ENCODE measurements at places on chromosomes 3 and 15.

- no peak for DNase-seq
Measured at GRCh38 chr3:10508619-10509260, 3.4 kb upstream of the ATP2B2 start.

DNA sequence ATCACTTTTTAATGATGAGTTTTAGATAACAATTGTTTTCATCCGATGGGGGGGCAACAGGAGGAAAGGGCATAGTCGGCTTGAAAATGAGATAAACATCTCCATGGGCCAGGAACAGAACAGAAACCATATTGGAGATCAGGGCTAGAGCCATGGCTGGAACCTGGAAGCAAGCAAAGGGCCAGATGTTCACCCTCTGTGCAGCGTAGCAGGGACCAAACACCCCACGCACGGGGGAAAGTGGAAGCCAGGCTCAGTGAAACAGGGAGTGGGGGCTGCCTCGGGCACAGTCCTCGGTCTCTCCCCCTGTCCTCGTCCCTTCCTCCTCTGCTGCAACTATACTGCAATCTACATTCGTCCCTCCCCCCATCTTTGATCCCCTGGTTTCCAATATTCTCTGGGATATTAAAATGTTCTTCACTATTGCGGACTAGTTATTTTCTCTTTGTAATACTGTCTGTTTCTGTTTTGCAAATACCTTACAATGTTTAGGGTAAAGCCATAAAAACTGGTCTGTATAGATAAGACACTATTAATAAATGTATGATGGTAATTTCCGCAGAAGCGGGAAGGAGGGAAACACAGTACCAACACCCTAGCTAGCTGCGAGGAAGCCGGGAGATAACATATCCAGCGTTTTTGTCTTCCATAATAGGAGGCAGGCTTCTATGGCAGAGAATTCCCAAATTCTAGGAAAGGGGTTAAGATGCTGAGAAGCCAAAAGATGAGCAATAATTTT, 121.5 kb downstream of the XXYLT1 start:
- no peak for DNase-seq

DNA sequence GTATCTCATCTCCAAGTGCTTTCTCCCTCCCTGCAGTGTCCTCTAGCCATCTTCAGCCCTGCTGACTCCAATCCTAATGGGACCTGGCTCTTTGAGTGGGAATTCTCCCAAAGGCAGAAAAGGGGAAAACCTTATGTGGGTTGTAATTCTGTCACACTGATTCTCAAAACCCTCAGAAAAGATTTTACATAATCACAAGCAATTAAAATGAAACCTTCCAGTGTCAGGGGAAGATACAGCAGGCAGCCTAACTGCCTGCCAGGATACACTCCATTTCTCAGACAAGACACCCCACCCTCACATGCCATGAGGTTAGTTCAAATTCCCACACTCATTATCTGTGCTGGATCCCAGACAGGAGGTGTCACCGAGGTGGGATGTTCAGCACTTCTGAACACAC, 121.4 kb downstream of the RFTN1 start:
- no peak for DNase-seq

GRCh38 chr15:79874242-79874641, 22.6 kb downstream of the MTHFS start:
- no peak for DNase-seq

DNA sequence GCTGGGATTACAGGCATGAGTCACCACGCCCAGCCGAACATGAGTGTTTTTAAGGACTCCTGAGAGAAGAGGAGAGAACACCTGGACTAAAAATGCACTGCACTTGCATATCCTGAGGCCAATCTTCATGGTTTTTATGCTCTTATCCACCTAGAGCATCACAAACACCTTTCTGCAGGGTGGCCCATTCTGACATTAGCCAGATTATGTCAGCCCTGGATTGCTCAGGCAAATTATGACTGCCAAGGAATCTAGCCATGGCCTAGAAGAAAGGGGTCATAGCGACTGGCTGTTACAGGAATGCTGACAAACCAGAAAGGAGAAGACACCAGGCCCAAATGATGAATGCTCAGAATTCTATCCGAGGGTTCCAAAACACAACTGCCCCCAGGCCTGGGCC, 40.9 kb upstream of the HERC1 start:
- no peak for DNase-seq

- DNase-seq: no peak
Measured at GRCh38 chr3:41031401-41031800, 167.9 kb upstream of the CTNNB1 start.

- DNase-seq: no peak
Measured at GRCh38 chr3:186790261-186790981, 7.0 kb downstream of the EIF4A2 start.

DNA sequence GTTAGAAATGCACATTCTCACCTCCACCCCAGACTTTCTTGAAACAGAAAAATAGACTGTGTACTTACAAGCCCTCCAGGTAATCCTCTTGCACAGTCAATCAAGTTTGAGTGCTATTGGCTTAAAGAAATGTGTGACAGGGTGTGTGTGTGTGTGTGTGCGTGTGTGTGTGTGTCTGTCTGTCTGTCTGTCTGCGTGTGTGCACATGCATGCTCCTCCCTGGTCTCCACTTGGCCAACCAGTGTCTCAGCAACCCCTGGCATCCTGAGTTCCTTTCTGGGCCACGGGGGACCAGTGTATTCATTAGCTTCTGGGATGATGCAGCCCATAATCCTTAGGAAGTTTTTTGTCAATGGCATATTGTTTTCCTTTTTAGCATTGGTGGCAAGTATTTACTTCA, 128.8 kb upstream of the IL12A start:
- no peak for DNase-seq

DNA sequence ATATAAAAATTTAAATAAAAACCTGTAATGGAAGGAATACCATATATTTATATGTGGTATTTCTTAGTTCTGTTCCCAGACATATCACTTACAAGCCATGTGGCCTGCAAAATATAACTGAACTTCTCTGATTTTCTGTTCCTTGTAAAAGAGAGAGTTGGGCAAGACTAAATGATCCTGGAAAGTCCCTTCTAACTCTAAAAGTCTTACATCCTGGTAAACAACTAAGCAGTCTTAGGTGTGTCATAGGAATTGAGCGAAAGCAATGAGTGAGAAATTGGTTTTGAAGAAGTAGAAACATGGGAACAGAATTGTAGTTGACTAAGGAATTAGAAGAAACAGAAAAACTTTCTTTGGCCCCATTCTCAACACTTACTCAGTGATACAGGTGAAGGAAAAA, 25.3 kb upstream of the IL20RB start:
- no peak for DNase-seq

DNA sequence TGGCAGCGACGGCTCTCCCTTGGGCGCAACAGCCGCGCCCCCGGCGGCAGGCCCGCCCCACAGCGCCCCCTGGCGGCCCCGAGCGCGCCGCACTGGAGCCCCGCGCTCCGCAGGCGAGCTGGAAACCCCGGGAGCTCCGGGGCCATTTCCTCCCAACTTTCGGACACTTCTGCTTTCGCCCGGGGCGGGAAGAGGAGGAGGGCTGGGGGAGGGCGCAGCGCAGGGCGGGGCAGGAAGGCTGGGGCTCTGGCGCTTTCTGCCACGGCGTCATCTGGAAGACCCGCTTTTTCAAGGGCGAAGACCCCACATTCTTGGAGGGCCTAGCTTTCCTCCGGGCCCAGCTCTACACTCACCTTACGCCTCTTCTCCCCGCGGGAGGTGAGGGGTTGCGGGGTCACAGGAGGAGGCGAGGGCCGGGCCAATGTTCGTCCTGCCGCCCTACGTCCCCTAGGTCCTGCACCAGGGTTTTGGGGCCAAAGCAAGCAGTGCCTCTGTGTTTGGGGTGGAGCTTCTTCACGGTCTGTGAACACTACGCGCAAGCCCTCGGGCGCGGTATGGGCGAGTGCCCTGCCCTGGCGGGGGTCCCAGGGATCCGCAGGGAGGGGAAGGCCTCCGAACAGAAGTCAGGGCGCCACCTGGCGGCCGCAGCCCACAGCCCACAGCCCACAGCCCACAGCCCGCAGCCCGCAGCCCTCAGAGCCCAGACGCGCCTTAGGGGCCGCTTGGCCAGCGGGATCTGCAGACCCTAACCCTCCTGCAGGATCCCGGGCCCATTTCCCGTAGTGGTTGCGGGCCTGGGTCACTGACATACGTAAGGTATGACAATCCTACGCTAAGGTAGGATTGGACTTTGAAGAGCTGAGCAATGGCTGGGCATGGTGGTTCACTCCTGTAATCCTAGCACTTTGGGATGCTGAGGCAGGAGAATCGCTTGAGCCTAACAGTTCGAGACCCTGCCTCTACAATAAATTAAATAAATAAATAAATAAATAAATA, 31.1 kb downstream of the FOXL2 start:
- DNase-seq: peak; percentile 87

GRCh38 chr3:111227216-111227615, 155.6 kb downstream of the NECTIN3 start:
- DNase-seq: no peak

DNA sequence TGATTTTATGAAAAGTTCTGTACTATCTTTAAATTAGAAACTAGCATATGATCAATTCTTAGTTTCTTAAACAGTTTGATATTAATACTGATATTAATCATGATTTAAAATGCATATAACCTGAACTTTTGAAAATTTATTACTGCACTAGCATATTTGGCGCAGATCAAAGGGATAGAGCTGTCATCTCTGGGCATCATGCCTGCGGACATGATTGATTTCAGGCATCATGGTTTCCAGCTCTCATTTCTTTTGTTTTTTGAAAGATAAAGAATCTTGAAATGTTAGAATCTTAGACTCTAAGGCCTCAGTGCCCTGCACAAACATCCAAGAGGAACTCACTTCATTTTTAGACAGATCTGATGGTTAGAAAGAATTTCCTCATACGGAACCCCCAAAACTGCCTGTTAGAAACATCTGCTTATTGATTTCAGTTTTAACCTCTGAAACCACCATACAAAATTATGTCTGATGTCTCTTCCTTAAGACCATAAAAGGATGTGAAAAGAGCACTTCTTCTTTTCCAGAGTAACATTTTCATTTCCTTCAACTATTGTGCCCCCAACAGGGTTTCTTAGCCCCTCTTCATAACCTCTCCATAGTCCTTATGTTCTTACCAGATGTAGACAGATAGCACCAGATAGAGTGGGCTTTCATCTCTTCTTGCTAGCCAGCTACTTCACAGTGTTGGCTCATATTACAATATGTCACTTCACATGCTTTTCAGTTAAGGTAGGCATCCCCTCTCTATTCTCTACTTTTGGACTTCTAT, 110.8 kb downstream of the BBX start:
- peak; percentile 61 for DNase-seq

DNA sequence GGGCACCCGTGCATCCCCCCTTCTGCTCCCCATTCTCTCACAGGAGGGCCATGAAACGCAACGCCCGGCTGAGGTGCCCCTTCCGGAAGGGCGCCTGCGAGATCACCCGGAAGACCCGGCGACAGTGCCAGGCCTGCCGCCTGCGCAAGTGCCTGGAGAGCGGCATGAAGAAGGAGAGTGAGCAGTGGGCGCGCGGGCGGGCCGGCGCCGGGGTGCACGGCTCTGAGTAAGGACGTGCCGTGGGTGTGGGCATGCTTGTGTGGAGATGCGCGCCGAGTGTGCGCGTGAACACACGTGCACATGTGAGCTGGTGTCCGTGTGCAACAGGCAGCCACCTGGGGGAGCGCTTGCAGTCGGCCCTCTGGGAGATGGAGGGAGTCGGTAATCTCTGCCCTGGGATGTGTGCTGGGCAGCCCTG, 28.1 kb downstream of the NR1I2 start:
- peak; percentile 25 for DNase-seq

GRCh38 chr3:59426821-59427565, 377.2 kb upstream of the CFAP20DC start:
- peak; percentile 9 for DNase-seq

GRCh38 chr3:115885621-115886020, 262.3 kb downstream of the GAP43 start:
- DNase-seq: no peak

DNA sequence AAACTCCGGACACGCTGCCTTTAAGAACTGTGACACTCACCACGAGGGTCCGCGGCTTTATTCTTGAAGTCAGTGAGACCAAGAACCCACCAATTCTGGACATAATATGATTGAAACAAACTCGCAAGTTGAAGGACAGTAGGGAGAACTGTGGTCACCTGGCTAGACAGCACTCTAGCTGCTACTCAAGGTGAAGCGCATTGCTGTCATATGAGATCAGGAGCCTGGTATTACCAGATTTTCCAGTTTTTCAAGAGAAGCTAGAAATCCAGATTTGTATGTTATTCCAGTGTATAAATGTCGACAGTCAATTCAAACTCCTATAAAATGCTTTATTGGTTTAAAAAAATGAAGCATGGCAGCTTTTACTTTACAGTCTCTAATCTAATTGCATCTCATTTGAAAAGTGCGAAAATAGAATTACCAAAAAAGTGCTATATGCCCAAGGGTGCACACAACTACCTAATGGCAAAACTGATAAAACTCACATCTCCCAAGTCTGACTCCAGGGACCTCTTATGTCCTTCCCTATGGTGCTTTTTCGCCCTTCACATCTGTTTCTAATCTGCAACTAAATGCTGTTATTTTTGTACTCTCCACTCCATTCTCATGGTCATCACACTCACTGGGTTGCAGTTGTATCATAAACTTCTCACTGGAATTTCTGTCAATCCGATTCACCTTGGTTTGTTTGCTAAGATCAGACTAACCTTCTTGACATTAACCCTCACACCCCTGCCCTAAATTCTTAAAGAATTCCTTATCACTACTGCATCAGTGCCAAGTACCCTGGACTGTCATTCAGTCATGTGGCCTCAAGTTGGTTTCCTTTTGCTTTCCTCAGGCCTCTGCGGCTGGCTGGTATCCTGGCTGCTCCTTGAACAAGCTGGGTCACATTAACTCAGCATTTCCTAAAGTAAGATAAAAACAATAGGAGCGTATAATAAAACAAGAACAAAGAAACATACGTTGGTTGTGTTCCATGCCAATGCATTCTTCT, 31.5 kb upstream of the ARHGEF26 start:
- no peak for DNase-seq

DNA sequence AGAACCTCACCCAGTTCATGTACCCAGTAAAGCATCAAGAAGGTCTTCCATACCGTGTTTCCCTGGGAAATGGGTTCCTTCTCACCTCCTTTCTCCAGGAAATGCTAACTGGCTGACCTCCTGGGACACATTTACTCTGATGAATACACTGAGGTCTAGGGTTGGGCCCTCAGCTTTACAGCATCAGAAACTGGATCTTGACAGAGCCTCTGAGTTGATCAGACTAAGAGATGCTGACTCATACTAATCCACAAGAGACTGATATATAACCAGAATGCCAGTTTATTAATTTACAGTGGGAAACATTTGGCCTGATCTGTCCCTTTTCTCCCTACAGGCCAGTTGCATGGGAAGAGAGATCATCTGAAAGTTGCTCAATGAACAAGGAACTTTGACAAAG, 55.8 kb downstream of the GTF2E1 start:
- DNase-seq: no peak

GRCh38 chr15:80709542-80709941, 14.4 kb downstream of the ABHD17C start:
- no peak for DNase-seq

GRCh38 chr3:48564022-48564421, 441 bp upstream of the UCN2 start:
- DNase-seq: peak; percentile 73

GRCh38 chr3:124850633-124851032, 36.5 kb downstream of the ITGB5 start:
- DNase-seq: no peak

GRCh38 chr15:36958606-36959005, 141.7 kb downstream of the MEIS2 start:
- no peak for DNase-seq

- no peak for DNase-seq
Measured at GRCh38 chr15:68536331-68537095, 42.3 kb upstream of the CORO2B start.

- DNase-seq: no peak
Measured at GRCh38 chr3:47870702-47871260, 67.8 kb downstream of the DHX30 start.

GRCh38 chr15:81849289-81849688, 196.5 kb downstream of the MEX3B start:
- DNase-seq: no peak
